ENCODE measurements at places on chromosomes 3 and 15.

DNA sequence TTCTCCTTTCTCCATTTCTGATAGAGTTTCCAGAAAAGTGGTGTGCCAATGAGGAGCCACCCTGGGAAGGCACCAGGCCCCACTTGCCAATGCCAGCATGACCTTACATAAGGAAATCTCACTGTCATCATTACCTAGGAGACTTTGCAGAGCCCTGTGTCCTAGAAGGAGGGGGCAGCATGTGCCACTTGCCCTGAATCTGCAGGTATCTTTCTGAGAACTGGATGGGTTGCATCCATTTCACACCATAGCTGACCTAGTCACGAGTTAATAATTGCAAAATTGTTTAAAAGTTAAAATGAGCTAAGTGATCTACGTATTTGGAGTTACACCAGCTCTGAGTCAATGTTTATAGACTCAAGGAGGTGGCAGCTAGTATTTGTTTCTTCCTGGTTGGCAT lies 14.3 kb downstream of the CA12 start:
- no peak for DNase-seq

GRCh38 chr15:48336940-48337339 lies 5.7 kb downstream of the DUT start:
- no peak for DNase-seq

GRCh38 chr15:53918180-53919079 lies 59.8 kb upstream of the UNC13C start:
- DNase-seq, result no peak

- no peak for DNase-seq
Observed at GRCh38 chr15:49589030-49589429, 31.6 kb downstream of the FAM227B start.

- no peak for DNase-seq
Observed at GRCh38 chr3:190485830-190486532, 27.9 kb upstream of the IL1RAP start.

GRCh38 chr3:114133947-114134346 lies 44.9 kb downstream of the DRD3 start:
- no peak for DNase-seq

DNA sequence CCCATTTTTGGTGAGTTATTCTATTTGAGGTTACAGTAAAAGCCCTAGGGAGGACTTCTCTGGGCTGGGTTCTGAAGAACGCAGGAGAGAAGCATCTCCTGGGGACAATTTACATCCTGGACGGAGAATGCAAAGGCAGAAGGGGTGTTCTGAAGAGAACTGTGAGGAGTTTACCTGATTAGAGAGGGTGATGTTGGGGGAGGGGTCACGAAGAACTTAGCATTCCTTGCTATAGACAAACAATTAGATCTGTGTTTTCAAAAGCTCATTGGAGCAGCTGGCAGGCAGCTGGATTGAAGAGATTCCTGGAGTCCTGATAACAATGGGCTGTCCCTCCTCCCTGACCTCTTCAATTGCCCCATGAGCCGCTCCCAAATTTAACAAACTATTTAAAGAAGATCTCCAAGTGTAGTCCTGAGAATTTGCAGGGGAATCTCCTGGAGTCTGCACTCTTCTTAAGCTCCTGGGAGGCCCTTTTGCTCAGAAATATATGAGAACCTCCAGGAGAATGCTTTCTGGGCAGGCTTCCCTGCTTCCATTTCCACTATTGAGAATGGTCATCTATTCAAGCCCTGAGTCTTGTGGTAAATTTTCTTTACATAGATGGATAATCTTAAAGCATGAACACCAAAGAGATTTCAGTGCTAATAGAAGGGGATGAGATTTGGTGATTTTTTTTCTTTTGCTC lies 55.3 kb downstream of the ARHGAP31 start:
- no peak for DNase-seq

GRCh38 chr3:42655331-42655888 lies 1.9 kb downstream of the ZBTB47 start:
- no peak for DNase-seq

DNA sequence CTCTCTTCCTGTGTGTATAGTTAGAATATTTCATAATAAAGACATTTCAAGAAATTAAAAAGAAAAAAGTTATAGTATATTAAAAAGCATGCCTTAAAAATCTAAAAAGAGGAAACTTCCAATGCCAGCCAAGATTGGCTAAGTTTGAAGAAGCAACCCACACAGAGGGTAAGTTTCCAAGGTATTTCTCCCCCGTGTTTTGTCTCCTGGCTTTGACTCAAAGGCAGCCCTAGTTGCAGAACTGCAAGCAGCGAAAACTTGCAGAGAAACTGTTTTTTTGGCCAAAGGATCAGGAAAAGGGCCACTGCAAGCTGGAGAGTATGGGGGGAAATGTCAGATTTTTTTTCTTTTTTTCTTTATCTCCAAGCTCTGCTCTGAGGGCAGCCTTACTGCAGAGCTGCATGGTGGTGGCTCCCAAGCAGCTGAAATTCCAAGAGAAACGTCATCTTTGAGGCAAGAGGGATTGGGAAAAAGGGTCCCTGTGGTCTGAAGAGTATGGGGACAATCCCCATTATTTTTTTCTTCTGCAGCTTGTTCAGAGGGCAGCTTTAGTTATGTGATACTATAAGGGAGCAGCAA lies 23.0 kb downstream of the HACL1 start:
- DNase-seq, result no peak

DNA sequence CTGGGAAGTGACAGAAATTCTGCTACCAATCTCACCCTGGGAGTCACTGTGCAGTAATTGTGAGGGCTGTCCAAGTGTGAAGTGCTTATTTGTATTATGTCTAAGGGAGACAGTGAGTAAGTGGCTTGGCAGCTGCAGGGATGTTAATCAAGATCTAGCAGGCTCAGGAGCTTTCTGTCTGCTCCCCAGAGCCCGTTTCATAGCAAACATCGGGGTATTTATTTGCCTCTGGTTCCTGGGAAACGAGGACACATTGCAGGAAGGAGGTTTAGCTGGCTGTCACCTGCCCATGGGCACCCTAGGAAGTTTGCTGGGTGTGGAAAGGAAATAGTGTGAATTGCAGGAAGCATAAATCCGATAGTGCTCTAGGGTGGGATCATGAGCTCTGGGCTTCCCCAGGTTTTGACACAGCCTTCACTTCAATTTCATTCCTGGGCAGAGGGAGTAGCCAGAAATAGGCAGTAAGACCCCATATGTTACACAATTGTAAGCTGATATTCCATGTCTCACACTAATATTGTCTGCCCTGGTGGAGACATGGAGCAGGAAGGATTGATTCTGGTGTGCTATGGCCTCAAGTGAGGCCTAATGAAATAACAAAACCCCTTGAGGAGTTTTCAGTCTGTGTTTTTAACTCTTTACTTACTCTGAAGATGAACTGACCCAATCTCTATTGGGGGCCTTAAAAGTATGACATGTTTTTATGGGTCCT lies 74.1 kb upstream of the MITF start:
- DNase-seq, result no peak

DNA sequence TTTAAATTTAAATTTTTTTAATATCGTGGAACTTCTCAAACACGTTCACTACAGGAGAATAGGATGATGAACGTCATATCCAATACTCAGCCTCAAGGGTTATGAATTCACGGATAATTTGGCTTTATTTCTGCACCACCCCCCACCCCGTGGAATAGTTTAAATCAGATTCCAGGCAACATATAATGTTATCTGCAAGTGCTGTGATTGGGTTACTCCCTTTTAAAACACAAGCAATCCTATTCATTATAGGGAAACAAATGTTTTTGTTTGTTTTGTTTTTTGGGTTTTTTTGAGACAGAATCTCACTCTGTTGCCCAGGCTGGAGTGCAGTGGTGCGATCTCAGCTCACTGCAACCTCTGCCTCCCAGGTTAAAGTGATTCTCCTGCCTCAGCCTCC lies 30.9 kb downstream of the BHLHE40 start:
- no peak for DNase-seq

DNA sequence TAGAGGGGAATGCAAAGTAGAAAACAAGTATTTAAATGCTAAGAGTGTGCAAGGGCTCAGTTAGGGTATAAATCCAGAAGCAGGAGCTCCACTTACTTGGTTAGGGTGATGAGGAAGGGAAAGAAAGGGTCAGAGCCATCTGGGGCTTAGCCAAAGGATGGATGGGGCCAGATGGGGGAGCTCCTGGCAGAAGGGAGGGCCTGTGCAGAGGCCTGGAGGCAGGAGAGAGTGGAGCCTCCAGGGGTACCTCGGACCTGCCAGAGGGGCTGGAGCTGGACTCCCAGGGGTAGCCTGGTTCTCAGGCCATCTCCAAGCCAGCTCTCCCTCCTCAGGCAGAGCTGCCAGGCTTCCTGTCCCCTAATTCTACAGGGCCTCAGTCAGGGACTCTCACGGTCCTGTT lies 506.3 kb downstream of the SHQ1 start:
- DNase-seq, result no peak

DNA sequence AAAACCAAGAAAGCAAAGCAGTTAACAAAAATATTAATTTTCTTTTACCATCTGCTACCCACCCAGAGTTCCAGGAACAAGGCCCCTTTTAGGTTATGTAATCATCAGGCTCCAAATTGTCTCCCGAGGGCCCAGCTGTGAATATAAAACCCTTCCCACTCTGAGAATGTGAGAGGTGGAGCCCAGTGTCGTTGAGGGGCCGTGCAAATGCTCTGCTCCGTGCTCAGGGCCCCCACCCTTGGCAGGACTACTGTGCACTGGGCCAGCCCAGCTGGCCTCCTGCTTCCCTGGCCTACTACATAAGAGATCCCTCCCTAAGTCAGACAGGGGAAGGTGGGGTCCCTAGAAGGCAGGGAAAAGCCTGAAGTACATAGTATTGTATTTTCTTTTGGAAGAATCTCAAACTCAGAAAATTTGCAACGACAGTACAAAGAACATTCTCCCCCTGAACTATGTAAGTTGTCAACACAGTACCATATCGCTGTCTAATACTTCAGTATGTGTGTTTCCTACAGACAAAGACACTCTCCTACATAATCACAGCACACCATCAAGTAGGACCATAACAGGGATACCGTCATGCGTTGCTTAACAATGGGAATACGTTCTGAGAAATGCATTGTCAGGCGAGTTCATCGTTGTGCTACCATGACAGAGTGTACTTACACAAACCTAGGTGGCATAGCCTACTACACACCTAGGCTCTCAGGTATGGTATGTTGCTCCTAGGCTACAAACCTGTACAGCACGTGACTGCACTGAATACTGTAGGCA lies 4.4 kb upstream of the CLEC3B start:
- DNase-seq, result no peak

- DNase-seq, result no peak
Observed at GRCh38 chr3:1227111-1227510, 134.3 kb downstream of the CNTN6 start.

GRCh38 chr15:47756872-47757271 lies 39.6 kb downstream of the SEMA6D start:
- DNase-seq, result peak; percentile 84

GRCh38 chr15:63602595-63602994 lies 5.4 kb downstream of the FBXL22 start:
- DNase-seq, result no peak

- no peak for DNase-seq
Observed at GRCh38 chr3:3842356-3842755, 43.1 kb downstream of the LRRN1 start.

- no peak for DNase-seq
Observed at GRCh38 chr15:33149919-33150318, 44.6 kb downstream of the FMN1 start.

DNA sequence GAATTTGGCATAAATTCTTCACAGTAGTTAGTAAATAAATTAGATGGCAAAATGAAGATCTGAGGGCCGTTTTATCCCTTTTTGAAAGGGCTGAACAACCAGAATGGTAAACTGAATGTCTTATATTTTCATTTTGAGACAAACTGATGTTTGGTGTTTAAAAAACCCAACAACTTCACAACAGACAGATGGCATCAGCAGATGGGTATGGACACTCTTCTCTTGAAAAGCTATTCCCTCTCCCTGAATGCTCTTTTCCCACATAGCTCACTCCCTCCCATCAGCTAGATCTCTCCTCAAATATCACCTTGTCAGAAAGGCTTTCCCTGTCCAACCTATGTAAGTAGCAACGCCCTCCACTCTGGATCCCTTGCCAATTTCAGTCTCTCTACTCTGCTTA lies 33.3 kb downstream of the EMC4 start:
- no peak for DNase-seq

DNA sequence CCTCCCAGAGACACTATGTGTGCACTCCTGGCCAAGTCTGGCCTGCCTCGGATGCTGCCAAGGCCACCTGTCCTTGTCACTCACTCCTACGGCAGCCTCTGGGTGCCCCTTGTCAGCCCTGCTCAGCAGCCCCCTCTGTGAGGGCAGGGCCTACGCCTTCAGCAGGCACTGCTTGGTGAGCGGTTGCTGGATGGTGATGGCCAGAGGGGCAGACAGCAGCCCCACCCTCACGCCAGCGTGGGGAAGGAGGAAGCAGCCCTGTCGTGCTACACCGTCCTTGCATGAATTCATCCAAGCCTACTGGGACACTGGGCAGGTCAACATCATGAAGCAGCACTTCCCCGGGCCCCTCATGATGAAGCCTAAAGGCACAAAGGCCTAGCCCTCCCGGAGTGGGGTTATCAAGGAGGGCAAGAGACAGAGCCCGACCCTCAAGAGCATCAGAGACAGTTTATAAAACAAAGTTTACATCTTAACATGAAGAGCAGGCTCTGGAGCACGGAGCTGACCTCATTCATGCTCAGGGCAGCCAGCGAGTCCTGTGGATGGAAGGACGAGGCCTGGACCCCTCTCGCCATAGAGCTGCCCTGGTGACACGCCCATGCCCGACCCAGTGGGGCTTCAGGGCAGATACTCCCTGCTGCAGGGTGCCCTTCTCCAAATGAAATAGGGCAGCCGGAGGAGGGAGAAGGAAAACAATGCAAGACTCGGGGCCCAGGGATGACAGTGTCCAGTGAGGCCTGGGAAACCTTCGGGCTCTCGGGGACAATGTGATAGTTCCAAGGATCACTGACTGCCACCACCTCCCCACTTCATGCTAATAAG lies 25.3 kb downstream of the CHDH start:
- DNase-seq, result no peak

DNA sequence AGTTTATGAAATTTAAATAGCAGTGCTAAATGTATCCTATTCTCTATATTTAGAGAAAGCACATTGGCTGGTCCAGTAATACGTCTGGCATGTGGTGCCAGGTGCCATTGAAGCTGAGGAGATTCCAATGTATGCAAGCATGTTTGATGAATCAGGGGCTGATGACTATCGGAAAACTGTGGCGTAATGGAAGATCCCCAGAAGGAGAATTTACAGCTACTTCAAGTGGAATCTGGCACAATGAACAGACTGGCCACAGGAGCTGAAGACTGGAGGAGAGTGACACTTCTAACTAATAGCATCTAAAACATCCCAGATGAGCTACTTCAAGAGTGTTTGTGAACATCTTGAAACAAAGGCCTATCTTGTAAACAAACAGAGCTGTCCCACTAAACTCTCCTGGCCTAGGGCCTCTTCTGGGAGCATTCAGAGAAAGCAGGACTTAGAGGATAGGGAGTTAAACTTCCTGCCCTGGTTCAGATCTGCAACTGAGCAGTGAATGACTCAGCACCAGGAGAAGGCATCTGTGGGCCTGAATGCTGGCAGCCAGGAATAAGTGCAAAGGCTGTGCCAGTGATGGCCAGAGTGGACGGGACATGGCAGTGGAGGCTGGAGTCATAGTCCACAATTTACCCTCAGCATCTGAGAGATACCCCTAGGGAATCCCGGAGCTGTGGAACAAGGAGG lies 15.2 kb upstream of the ACTC1 start:
- peak; percentile 85 for DNase-seq
